ENCODE measurements at places on chromosomes 16 and 17. TPM values are rescaled to one million over a fixed set of nuclear protein-coding genes. Genes with fewer than 3 reads are reported as not detected.

OTOP3 gene
- not detected for total RNA-seq

PRAC2 gene
- total RNA-seq: not detected

KRT28 gene
- not detected for total RNA-seq

CLDN7 gene
- total RNA-seq: 2.0 TPM

IL17C gene
- total RNA-seq: 0.13 TPM

HOXB6 gene
- 5.1 TPM for total RNA-seq

EVI2B gene
- not detected for total RNA-seq

CIITA gene
- 0.05 TPM for total RNA-seq

COL1A1 gene
- 8.0 TPM for total RNA-seq

HSPB9 gene
- not detected for total RNA-seq

HNF1B gene
- 21.6 TPM for total RNA-seq

ODAD4 gene
- 1.4 TPM for total RNA-seq

TPSB2 gene
- not detected for total RNA-seq

LGALS9C gene
- total RNA-seq: not detected

TSNAXIP1 gene
- total RNA-seq: 0.64 TPM

PIRT gene
- total RNA-seq: not detected

ABCA8 gene
- total RNA-seq: 0.27 TPM

CPNE2 gene
- total RNA-seq: 49.2 TPM

CHD9NB gene
- 1.1 TPM for total RNA-seq

GPATCH8 gene
- 22.3 TPM for total RNA-seq

CDH5 gene
- 0.14 TPM for total RNA-seq

OR4D1 gene
- not detected for total RNA-seq

RNF222 gene
- total RNA-seq: not detected

PRSS22 gene
- 1.5 TPM for total RNA-seq

ERN2 gene
- not detected for total RNA-seq

SMG1 gene
- 14.2 TPM for total RNA-seq

DNAH17 gene
- 0.98 TPM for total RNA-seq

ABCA6 gene
- total RNA-seq: not detected

PKMYT1 gene
- total RNA-seq: 84.3 TPM

ASGR1 gene
- total RNA-seq: 1.0 TPM

SLC4A1 gene
- total RNA-seq: not detected

APOBR gene
- not detected for total RNA-seq

TXNDC17 gene
- 404 TPM for total RNA-seq

CCL17 gene
- total RNA-seq: not detected

UTS2R gene
- total RNA-seq: not detected

DHRS7C gene
- not detected for total RNA-seq

SMURF2 gene
- total RNA-seq: 27.9 TPM
